Activated T-cell treated with anti-CD3 and anti-CD28 coated beads for 4 hours (primary cell): ENCODE measurements at places on chromosomes 1 and 21.

GRCh38 chr1:201145816-201146215 is 8.5 kb downstream of the TMEM9 start:
- no peak for DNase-seq

- no peak for DNase-seq
Measured at GRCh38 chr21:26025536-26026512, 144.7 kb downstream of the APP start.

- no peak for DNase-seq
Measured at GRCh38 chr1:58932859-58933598, 149.2 kb upstream of the JUN start.

DNA sequence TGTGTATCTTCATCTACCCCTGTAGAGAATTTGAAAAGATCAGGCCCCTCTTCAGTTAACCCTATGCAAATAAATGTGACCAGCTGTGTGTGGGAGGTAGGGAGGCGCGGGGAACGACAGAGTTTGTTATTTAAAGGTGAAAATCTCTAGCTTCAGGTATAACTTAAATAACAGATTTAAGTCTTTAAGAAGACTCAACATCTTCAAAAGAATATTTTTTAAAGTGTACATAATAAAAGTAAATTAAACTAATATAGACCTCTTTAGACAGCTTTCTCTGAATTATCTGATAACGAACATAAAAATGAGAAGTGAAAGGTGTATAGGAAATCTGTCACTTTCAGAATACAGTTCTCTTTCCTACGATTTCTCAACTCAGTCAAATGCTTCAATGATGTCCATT is 16.0 kb downstream of the ANGPTL3 start:
- DNase-seq: no peak

DNA sequence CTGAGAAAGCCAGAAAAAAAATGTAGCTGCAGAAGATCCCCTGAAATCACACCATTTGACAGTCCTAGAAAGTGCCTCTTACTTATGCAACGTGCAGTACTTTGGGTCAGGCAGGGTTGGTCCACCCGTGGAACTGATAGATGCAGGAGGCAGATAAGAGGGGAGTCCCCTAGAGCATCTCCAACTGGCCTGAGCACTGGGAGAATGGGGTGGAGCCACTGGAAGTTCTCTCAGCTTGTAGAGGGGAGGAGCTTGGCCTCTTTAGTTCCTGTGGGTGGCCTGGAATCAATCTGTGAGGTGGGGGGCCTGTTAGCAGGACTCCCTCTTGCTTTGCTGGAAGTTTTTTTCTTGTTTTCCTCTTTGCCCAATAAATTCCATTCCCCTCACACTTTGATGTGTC is 335.7 kb upstream of the NCAM2 start:
- no peak for DNase-seq

- DNase-seq: peak; percentile 59
Measured at GRCh38 chr1:31760471-31761470, 3.4 kb downstream of the ADGRB2 start.

DNA sequence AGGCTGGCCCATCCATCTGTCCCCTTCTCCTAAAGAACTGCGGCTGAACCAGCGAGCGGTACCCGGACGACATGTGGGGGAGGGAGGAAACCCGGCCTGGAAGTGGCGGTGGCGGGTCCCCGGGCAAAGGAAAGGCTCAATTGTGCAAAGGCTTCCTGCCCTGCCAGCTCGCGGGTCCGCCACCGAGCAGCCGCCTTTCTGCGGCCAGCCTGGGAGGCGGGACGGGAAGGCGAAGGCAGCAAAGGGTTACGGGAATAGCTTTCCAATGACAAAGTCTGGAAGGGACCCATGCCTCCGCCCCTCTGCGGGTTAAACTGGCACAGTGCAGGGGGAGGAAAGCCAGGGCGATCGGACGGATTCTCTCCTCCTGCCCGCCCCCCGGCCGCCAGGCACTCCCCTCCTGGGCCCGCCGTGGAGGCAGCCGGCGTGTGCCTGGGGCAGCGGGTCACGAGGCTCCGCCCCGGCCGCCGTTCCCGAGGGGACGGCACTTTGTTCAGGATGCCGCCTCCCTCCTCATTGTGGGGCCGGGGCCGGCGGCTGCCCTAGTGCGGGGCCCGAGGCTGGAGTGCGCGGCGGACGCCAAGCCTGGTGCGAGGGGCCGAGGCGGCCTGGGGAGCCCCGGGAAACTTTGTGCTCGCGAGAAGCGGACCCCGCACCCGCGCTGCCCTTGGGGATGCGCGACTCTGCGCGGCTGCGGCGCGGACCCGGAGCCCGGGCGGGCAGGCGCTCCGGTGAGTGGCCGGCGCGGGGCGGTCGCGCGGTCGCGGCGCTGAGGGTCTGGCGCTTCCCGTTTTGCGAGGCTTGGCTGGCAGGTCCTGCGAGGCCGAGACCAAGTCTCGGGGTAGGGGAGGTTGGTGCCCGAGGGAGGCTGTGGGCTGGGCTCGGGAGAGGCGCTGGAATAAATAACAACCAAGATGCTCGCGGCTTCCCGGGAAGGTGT is at the start of gene NAV1:
TSS of gene NAV1 (plus strand) at position 516 of the 940 bp plus-strand sequence. CDS start 83,758 bp downstream, outside the sequence.
- DNase-seq: no peak

DNA sequence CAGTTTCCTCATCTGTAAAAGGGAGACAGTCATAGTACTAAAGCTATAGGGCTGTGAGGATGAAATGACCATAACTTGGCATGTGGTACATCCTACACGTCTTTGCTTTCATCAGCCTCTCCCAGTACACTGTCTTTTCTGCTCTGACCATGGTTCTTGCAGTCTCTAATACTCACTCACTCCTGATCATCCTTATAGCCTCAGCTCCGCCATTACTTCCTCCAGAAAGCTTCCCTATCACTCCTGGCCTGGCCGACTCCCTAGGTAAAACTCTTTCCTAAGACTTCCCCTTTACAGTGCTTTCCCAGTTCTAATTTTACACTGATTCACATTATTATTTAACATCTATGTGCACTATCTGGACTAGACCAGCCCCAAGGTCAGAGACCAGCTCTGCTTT is 5.0 kb upstream of the MRPL24 start:
- no peak for DNase-seq

DNA sequence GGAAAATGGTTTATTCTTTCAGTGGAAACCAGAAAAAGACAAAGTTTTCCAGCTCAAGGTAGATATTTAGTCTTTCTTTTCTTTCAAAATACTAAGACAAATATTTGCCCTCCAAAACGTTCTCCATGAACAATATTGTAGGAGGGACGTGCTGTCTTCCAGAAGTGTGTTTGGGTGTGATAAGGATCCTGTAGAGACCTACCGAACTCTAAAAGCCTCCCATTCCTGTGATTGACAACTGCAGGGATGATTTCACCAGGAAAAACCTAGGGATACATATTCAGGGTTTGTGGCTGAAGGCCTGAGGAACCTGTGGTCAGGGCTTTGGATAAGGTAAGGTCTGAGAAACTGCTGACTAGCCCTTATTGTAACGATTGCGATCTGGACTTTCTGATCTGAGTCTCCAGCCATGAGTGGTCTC is 167.1 kb downstream of the ZNF648 start:
- DNase-seq: no peak

- no peak for DNase-seq
Measured at GRCh38 chr1:2322065-2322571, 69.2 kb downstream of the MORN1 start.

GRCh38 chr1:93992954-93993353 is 83.7 kb upstream of the GCLM start:
- no peak for DNase-seq

DNA sequence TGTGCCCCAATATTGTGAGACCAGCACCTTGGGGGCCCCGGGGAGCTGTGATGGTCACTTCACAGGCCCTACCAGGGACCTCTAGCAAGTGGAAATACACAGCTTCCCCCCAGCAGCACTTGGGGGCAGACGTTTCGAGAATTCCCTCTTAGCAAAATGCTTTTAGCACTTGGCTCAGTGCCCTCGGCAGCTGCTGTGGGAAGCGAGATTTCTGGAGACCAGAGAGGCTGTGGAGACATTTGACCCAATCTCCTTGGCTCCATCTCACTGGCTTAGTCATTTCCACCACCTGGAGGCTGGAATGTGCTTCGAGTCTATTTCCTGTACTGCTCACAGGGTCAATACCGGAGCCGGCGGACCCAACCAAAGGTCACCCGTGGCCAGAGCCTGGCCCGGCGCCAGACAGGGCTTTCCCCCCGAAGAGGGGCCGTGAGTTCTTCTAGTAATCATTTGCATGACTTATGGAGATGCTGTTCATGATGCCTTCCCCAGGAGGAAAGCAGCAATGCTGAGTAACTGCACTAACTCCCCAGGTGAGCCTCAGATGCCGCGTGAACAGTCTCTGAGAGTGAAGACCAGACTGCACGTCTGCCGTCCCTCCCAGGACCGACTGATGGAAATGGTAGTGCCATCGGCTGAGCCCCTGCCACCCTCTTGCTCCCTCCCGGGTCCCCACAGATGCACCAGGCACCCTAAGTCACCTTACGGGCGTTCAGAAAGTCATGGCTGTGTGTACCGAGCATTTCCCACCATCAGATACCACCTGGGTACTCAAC is 4.4 kb upstream of the C2CD2 start:
- no peak for DNase-seq
